Fibroblast of skin of left quadriceps (primary cell): ENCODE measurements at places on chromosomes 7 and 10.
A peak's percentile ranks its signal among the peaks of the same experiment; 100 is the strongest.

- DNase-seq, result no peak
These were observed 26.9 kb downstream of the CCDC3 start for GRCh38 chr10:12974491-12975199.

GRCh38 chr10:26437637-26438461 lies at the start of gene APBB1IP:
TSS of gene APBB1IP (plus strand) at chr10:26438341. CDS start at chr10:26492327, 53,986 bp downstream.
- no peak for DNase-seq

DNA sequence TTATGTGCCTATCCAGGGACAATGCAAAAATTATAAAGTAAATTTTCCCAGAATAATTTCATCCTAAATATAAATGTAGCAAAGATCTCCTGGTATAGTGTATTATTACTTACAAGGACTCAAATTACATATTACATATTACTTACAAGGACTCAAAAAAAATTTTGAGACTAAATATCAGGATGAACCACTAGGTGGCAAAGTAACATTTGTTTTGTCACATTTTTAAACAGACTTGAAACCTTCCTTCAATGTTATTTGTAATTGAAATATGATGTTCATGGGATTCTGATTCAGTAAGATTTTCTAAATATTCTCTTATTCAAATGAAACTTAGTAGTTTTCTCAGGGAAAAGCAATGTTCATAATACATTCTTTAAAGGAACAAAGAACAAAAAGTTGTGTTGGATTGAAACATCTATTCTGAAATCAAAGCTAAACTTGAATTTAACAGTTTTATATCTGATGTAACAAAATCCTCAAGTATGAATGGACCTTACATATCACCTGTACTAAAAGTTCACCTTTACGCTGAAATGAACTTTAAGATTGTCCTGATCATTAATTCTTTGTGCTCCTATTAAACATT lies 74.3 kb upstream of the GNAI1 start:
- peak; percentile 55 for DNase-seq

- DNase-seq, result no peak
These were observed 63.2 kb upstream of the FGFR2 start for GRCh38 chr10:121661451-121661851.

DNA sequence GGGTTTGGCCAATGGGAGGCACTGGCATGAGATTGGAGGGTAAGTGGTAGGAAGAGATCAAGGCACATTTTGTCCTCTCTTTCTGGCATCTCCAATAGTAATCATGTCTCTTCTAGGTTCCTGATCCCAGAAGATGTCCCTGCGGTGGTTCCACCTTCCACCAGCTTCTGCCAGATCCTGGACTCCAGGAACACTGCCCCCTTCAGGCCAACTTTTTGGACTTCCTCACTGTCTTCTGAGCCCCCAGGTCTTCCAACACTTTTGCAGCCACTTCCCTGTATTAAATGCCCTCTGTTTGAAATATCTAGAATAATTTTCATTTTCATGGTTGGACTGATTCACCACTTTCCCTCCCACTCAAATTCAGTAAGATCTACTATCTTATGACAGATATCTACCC lies 60.9 kb downstream of the BAMBI start:
- no peak for DNase-seq

GRCh38 chr7:37359662-37360444 lies 88.8 kb downstream of the ELMO1 start:
- no peak for DNase-seq

GRCh38 chr7:46285878-46286277 lies 364.8 kb upstream of the IGFBP3 start:
- DNase-seq, result no peak

- DNase-seq, result no peak
These were observed 227.6 kb downstream of the FZD1 start for GRCh38 chr7:91491868-91492267.

DNA sequence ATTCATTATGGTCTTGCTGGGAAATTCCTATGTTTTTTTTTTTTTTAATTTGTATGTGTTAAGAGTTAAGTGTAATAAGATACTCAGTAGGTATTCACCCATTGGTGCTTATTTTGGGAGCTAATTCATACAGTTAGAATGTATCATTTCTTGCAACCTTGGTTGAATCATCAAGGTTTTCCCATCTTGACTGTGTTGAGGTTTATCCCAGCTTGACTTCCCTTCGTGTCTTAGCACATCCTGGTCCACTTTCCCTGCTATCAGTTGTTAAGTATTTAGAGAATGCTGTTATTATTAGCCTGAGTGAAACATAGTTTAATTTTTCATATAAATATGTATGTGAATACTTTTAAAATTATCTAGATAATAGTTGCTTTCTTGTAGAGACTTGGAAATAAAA lies 20.8 kb downstream of the RALA start:
- peak; percentile 48 for DNase-seq

DNA sequence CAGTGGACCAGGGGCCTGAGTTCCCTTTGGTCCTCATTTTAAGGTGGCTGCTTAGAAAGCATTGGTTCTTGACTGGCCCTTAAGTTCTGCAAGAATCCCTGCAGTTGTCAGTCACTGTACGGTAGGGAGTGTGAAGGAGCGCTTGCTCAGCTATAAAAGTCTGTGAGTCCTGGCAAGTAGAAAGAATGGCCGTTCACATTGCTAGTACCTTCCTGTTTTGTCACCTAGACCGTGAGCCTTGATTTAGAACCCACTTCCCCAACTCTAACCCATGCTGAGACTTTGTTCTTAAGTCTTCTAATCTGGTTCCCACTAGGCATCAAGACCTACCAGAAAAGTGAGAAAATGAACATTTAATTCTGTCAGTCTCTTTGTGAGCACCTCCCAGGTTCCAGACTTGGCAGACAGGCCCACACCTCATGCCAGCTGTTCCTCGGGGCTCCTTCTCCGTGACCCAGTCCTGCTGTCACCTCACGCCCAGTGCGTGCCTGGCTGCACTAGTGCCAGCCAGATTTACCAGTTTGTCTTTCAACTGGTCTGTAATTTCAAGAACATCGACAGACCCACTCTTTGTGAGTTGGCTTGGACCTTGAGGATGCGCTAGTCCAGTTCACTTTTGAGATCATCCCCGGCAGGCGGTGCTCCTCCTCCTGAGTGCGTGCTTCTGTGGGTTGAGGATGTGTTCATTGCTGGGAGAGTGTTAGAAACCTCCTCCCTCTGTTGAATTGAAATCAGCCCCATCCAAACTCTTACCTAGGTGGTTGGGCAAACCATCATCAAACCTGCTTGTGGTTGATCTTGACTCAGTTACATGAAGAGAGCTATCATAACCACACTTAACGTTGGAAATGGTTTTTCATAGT lies 78.5 kb downstream of the SHH start:
- DNase-seq, result no peak

- no peak for DNase-seq
These were observed 17.1 kb downstream of the VOPP1 start for GRCh38 chr7:55555160-55555559.

GRCh38 chr7:153061910-153062528 lies 302.5 kb downstream of the ACTR3B start:
- DNase-seq, result no peak

- DNase-seq, result no peak
These were observed 22.6 kb upstream of the CROT start for GRCh38 chr7:87322912-87323311.

GRCh38 chr7:105307163-105307672 lies 81.5 kb downstream of the SRPK2 start:
- DNase-seq, result no peak

- DNase-seq, result no peak
These were observed 368.5 kb upstream of the MGMT start for GRCh38 chr10:129098517-129098916.
